ENCODE measurements at places on chromosomes 7 and 10.

- DNase-seq: no peak
Observed at GRCh38 chr10:80502621-80503583, 34.8 kb upstream of the SH2D4B start.

- DNase-seq: no peak
Observed at GRCh38 chr10:25174461-25175230, at the start of gene GPR158. GPR158 (plus strand) TSS chr10:25175001; CDS start chr10:25175421, 420 bp downstream.

DNA sequence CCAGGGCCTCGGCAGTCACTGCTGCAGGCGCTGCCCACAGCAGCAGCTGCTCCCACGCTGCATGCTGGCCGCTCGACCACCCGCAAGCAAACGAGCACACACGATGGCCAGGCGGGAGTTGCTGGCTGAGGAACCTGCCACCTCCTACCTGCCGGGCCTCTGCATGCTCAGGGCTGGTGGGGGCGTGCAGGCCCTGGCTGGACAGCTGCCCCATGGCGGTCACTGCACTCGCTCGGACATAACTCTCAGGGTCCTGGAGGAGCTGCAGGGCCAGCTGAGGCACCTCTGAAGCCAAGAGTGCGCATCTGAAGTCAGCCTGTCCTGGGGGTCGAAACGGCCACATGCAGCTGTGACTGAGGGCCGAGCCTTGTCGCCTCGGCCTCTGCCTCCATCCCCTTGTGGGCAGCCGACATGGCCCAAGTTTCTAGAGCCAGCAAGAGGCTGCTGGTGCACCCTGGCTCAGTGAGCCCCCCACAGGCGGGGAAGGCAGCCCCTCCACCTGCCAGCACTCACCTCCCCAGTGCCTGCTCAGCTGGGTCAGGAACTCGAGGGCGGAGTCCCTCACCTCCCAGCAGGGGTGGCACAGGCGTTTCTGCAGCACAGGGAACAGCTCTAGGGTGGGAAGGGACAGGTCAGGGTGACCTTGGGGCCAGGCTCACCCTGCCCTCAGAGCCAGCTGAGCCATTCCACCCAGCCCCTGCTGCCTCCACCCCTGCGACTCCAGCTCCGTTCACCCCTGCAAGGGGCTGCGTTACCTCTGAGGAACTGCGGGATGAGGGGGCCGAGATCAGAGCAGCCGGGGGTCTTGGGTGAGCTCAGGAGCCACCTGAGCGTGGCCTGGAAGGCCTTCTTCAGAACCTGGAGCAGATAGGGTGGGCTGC is 16.1 kb downstream of the BRAT1 start:
- DNase-seq: no peak

DNA sequence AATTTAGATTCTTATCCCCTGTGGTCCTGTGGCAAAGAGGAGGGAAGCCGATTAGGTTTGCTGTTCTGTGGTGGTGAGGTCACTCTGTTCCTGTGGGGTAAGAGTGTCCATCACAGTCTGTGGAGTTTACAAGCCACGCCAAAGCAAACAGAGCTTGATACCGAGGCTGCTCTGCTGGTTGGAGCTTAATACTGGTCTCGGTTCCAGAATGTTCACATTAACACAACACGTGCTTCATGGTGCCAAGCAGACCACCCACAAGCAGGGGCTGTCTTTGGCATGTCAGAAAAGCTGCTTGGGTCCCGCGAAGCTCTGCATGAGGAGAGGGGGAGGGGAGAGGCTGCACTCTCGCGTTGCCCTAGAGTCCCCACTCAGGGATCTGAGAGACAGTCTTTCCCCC is 47.5 kb downstream of the DNAJB6 start:
- no peak for DNase-seq

DNA sequence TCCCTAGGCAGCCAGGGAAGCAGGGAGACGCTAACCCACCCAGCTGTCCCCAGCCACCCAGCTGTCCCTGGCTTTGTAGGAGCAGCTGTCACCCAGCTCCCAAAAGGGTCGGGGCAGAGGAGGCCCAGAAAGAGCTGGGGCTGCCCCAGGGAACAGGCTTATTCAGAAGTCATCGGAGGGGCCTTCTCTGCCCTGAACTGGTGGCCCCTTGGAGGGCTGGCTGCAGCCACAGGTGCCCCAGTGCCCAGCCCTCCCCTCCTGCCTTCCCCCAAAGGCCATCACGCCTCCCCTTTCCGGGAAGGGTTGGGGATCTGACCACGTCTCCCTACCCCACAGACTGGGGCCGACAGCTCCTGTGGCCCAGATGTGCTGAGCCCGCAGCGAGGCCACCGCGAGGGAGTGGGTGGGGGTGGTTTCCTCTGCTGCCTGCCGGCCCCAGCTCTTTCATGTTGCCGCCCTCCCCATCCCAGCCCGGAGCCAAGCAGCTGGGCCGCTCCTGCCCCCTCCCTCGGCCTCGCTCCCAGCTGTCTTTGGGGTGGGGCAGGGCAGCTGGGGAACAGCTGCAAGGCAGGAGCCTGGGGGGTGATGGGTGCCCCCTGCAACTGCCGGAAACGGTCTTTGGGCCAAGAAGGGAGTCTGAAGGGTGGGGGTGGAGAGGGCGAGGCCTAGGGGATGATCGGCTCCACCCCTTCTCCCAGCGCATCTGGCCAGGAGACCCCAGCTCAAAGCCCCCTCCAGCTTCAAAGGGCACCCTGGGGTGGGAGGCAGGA is 16.8 kb downstream of the TRIM8 start:
- peak; percentile 82 for DNase-seq

GRCh38 chr10:117268258-117268657 is 27.3 kb downstream of the SLC18A2 start:
- no peak for DNase-seq

- no peak for DNase-seq
Observed at GRCh38 chr7:155594163-155594732, 47.9 kb upstream of the CNPY1 start.

- no peak for DNase-seq
Observed at GRCh38 chr7:108132551-108133265, 2.5 kb upstream of the LAMB4 start.

GRCh38 chr7:27185013-27185853 is at the start of gene HOXA11:
HOXA11 (minus strand) TSS chr7:27185232; CDS start chr7:27185144, 88 bp downstream.
- no peak for DNase-seq

- no peak for DNase-seq
Observed at GRCh38 chr10:79127151-79127961, 58.6 kb downstream of the ZMIZ1 start.

GRCh38 chr7:152086513-152086912 is 61.0 kb downstream of the GALNT11 start:
- DNase-seq: no peak

DNA sequence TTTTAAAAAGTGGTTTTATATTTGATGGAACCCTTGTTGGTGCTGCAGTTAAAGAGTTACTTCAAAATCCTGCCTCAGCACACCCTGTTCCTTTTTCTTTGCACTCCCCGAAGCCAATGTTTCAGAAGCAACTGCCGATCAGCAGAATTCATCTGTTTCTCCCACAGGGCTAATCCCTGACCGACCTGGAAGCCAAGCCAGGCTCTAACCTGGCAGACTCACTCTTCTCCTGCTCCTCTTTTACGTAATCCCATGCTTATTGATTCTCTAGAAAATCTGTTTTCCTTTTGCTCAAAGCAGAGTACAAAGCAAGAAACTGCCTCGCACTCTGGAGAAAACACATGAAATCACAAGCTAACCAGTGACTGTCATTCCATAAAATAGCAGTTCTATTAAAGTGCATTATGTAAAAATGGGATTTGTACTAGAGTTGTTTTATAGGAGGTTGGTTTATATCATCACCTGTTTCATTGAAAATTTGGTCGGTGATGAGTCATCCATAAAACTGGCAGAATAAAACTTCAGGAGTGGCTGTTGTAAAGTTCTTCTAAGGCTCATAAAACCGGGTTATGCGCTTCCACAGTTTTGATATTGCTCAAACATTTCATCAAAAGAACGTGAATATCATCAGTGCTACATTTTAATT is 99.9 kb downstream of the CNTNAP2 start:
- no peak for DNase-seq

DNA sequence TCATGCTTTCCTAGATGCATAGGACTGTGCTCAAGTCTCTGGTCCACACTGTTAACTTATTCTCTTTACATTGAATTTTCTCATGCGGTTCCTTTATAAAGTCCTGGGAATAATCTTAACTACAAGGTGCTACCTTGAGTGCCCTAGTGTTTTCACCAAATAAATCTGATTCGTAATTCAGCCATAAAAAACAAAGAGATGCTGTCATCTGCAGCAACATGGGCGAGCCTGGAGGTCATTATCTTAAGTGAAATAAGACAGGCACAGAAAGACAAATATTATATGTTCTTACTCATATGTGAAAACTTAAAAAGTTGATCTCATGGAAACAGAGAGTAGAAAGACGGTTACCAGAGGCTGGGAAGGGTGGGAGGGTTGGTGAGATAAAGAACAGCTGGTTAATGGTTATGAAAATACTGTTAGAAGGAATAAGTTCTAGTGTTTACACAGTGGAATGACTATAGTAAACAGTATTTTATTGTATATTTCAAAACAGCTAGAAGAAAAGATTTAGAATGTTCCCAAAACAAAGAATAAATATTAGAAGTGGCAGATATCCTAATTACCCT is 38.3 kb downstream of the NT5C3A start:
- DNase-seq: no peak

- DNase-seq: no peak
Observed at GRCh38 chr7:115066050-115066449, 144.2 kb downstream of the MDFIC start.

- no peak for DNase-seq
Observed at GRCh38 chr10:124020981-124021815, 72.2 kb downstream of the CHST15 start.

DNA sequence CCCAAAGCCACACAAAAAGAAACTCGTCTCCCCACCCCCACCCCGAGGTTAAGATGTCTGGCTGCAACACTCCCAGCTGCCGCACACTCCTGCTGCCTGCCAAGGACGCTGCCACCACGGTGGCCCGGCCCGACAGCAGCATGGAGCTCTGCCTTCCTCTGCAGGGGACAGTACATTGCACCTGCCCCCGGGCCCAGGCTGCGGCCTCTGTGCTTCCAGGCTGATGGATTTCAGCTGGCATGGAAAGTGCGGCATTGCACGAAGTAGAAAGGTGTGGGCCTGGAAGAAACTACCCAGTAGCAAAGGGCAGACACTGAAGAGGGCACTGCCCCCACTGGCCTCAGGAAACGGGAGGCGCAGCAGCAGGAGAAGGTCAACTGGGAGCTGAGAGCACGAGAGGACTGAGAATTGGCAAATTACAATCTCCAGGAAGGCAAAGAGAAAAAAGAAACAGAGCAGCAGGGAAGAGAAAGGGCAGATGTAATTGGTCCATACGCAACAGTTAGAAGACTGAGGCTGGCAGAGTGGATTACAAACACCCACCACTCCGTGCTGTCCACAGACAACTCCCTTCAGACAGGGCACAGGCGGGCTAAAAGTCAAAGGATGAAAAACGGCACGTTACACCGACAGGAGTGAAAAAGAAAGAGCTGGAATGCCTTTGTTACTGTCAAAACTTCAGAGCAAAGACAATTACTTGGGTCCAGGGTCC is 117.1 kb upstream of the DIP2C start:
- DNase-seq: no peak

DNA sequence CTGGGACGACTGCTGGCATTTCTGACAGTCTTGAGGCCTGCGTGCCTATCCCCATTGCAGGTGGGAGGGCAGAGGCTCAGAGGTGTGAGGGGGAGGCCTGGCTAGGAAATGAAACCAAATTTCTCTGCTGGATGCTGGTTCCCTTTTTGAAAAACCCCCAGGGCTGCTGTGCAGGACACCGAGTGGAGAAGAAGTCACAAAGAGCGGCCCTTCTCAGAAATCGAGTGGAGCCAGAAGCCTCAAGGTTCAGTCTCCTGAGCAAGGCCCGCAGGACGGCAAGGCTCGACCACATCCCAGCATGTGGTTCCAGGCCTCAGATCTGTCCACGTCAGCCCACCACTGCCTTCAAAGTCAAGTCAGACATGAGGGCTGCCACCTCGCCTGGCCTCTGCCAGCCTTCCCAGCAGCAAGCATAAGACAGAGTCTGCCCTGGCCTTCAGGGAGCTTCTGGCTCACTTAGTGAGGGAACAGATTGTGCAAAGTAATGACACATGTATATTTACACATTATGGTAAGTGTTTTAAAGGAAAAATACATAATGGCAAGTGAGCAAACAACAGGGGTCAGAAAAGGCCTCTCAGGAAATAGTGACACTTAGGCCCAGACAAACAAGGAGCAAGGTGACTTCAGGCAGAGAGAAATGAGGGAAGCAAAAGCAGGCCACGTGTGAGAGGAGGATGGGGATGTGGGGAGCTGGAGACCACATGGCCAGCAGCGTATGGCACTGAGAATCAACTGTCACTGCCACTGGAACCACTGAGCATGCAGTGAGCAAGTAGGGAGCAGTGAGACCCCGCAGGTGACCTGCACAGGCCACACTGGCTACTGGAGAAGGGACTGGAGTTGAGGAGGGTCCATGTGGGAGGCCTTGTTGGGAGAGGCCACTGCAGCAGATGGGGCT is 86.7 kb downstream of the ARHGAP22 start:
- no peak for DNase-seq

DNA sequence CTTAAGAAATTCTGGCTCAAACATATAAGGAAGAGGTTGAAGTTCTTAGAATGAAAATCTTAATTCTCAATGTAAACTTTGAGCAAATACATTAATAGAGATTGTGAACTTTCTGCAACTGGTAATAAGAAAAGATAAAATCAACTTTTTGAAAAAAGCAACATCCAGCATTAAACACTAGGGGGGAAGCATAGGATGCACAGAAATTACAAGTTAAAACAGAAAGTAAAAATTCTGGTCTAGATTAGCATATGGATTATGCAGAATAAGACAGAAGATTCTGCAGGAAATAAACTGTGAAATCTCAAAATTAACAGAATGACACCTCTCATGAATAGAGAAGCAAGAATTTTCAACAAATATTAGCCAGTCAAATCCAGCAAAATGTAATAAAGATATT is 38.0 kb upstream of the CAV2 start:
- no peak for DNase-seq

DNA sequence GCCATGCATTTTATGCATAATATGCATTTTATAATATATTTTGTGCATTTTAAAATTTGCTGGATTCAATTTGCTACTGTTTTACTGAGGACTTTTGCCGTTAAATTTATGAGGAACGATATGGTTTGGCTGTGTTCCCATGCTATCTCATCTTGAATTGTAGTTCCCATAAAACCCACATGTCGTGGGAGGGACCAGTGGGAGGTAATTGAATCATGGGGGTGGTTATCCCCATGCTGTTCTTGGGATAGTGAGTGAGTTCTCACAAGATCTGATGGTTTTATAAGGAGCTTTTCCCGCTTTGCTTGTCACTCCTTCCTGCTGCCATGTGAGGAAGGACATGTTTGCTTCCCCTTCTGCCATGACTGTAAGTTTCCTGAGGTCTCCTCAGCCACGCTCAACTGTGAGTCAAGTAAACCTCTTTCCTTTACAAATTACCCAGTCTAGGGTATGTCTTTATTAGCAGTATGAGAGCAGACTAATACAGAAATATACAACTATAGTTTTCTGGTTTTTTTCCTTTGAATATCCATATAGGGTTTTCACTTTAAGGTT is 201.4 kb upstream of the SH2B2 start:
- no peak for DNase-seq

All from stimulated activated CD8-positive, alpha-beta memory T cell treated with anti-CD3 and anti-CD28 coated beads, Interleukin-15, amount 100 ng/mL, for 48 hours (primary cell).